ENCODE measurements at places on chromosomes 5 and 9. TPM values are rescaled to one million over a fixed set of nuclear protein-coding genes. Genes with fewer than 3 reads are reported as not detected.

DNA sequence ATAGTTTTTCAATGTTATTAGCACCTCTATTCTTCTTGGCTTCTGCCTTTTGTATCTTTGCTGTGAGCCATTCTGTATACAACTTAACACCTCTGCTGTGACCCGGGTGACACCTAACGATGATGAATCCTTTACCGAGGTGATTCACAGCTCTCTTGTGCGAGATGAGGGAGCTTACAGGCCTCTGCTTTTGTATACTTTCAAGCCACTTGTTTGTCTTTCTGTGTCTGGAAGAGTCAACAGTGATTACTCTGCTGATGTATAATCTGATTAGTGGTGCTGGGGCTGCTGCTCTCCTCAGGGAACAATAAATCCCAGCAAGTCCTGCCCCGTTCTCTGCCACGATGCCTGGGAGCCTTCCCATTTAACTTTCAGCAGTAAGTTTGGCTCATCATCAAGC lies 442.9 kb upstream of the SGCD start:
- peak; percentile 21 for DNase-seq

DNA sequence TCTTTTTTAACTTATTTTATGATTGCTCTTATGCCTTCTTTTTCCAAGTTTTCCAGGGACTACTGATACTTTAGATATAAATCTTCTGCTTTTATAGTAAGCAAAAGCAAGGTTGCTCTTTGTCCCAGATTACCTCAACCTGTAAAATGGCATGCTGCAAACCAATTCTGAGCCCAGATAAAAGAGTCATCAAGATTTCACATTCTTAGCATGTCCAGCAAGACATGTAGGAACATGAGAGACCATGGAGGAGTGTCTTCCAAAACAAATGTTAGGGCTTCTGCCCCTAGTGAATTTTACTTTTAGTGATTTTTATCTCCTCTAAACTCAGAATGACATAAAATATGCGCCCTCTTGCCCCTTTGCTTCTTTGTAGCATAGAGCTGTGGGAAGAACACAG lies 7.0 kb upstream of the CDC20B start:
- no peak for DNase-seq

DNA sequence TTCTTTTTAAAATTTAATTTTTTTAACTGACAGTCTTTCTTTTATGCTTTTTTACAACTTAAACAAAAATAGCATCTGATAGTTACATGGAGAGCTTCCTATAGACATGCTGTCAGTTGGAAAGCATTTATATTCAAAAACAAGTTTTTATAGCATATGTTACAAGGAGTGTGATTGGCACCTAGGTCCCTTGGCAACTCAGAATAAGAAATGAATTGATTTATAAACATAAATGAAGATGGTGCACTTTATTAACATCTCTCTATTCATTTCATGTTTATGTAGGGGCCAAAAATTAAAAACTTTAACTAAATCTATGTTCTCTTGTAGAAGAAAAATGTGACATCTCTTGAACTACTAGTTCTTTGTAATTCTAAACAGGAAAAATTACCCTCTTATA lies 153.2 kb downstream of the XRCC4 start:
- no peak for DNase-seq

DNA sequence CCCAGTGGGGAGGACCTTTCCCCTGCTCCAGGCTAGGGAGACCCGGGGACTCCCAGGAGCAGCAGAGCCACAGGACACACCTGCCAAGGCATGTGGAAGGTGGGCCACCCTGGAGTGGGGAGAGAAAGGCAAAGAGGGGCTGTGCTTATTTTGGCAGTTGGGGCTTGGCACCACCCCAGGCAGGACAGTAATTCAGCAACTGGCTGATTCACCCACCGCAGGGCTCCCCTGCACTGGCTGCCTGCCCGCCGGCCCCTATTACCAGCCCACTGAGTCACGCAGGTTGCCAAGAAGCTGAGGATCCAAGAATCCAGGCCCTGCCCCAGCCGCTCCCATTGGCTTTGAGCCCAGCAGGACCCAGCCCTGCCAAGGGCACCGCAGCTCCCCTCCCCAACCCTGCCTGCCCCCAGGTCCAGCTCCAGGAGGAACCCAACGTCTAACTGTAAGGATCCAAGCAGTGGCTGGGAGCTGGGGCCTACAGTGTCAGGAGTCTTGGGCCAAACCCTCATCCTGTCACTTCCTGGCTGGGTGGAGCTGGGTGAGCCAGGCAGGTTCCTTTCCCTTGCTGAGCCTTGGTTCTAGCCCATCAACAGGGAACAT lies 14.2 kb upstream of the RALGDS start:
- DNase-seq, result peak; percentile 100

DNA sequence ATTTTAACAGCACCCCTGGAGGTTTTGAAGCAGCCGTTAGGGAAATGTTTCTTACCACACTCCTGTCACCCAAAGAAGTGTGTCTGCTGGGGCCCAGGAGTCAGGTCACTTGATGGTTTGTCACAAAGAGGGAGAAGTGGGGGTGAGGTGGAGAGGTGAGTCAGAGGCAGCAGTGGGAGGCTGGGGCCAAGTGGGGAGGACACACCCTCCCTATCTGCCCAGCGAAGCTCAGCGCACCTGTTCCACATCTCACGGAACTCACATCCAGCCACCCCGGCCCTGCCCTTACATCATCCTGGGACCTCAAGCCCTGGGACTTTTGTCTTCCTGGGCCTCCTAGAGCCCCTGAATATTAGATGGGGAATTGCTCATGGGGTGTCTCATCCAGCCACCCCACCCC lies 171.1 kb upstream of the SMIM23 start:
- peak; percentile 28 for DNase-seq

- no peak for DNase-seq
These were observed 26.6 kb upstream of the ANGPTL2 start for GRCh38 chr9:127149010-127149409.

FGF1 gene
- total RNA-seq, result 0.63 TPM

PLPPR1 gene
- not detected for total RNA-seq

DAB2 gene
- total RNA-seq, result 10.3 TPM

GARIN3 gene
- total RNA-seq, result not detected

MLANA gene
- total RNA-seq, result not detected

AFAP1L1 gene
- total RNA-seq, result 11.7 TPM

PPP3R2 gene
- total RNA-seq, result not detected

PCDHB2 gene
- 22.4 TPM for total RNA-seq

MEF2C gene
- 5.2 TPM for total RNA-seq

Data from Daoy (cell line).